ENCODE measurements at places on chromosomes 16 and 17. TPM values are rescaled to one million over a fixed set of nuclear protein-coding genes. Genes with fewer than 3 reads are reported as not detected.

GDPD1 gene
- total RNA-seq = 0.91 TPM

DNA sequence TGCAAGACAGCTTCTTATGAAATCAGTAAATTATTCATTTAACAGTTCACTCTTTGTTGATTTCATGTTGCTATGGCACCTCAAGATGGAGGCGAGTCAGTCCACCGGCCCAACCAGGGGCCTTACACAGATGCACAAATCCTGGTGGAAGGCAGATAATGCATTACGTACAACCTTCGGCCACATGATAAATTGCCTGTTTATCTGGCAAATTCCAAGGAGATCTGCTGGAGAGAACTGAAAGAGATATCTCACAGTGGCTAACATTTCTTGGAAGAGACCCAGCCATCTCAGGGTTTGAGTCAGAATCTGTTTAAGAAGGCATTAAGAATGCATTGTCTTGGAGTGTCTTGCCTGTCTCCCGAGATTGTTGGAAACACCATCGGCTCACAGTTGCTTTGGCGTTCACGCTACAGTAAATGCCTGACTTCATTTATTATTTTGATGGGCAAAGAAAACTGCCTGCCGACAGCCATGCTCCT, 225.6 kb downstream of the MSI2 start:
- DNase-seq = no peak

GRCh38 chr17:45022655-45023339, 28.6 kb downstream of the DCAKD start:
- no peak for DNase-seq

GRCh38 chr17:27797390-27798091, 2.8 kb downstream of the NOS2 start:
- no peak for DNase-seq

DNA sequence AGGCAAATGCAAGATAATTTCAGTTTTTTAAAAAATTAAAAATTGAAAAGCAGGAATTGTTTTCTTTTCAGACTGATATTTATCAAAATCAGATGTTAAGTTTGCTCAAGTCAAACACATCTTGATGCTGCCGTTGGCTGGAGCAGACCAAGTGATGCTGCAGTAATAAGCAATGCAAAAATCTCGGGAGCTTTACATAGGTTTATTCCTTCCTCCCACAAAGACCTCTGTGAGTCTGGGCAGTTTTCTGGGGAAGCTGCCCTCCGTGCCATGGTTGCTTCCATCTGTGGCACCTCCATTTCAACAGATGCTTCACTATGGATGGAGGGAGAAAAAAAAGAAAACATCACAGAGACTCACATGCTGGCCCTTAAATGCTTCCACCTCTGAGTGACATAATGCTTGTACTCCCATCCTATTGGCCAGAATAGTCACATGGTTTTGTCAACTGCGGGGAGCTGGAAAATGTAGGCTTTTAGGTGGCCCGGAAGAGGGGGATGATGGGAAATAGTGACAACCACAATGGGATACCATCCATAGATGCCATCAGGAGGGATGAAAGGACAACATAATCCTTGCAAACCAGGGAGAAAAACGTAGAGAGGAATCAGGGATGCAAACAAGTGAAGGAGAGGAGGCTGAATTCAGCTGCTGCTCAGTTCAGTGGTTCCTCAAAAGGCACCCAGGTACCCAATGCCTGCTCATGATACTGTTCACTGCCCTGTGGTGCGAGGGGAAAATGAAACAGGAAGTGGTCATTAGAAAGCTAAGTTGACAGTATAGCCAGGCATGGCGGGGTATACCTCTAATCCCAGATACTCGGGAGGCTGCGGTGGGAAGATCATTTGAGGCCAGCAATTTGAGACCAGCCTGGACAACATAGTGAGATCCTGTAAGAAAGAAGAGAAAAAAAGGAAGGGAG, 13.5 kb upstream of the ERCC4 start:
- DNase-seq = no peak

SGF29 gene
- total RNA-seq = 18.4 TPM

- DNase-seq = no peak
Measured at GRCh38 chr16:9300252-9300651, 208.8 kb downstream of the HAPSTR1 start.
